ENCODE measurements at places on chromosomes 6 and 20. TPM values are rescaled to one million over a fixed set of nuclear protein-coding genes. Genes with fewer than 3 reads are reported as not detected.
A peak's percentile ranks its signal among the peaks of the same experiment; 100 is the strongest.

Gene KIF13A
- not detected for total RNA-seq

Gene BHLHE23
- total RNA-seq = not detected

Gene ZBTB12
- total RNA-seq = 3.3 TPM

Gene ABHD16B
- not detected for total RNA-seq

Gene TRIM10
- total RNA-seq = not detected

Gene DEK
- total RNA-seq = 218 TPM

DNA sequence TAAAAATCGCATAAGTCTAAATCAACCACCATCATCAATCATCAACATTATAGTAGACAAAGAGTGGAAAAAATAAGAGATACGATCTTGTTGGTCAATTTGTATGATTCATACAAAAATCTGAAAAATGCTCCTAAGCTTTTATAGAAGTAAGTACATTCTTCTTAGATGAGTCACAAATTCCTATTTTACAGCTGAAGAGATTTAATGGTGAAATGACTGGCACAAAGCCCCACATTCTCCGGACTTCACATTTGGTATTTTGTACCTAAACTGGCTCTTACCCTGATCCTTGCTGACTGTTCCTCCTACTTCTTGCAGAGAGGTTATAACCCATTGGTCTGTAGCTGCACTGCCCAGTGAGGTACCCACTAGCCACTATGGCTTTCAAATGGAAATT, 29.9 kb upstream of the PREP start:
- no peak overlapping the region for H3K27ac ChIP-seq
- DNase-seq = no peak
- H3K4me1 ChIP-seq = peaks cover 13% of the 10 kb centered on the region
- H3K27me3 ChIP-seq = no peaks in the 10 kb centered on the region
- H3K36me3 ChIP-seq = peaks cover 7% of the 10 kb centered on the region
- no peak overlapping the region for H3K4me3 ChIP-seq

GRCh38 chr6:43738877-43739641, 31.0 kb upstream of the VEGFA start:
- no peak overlapping the region for H3K4me3 ChIP-seq
- H3K4me1 ChIP-seq = peaks cover 5% of the 10 kb centered on the region
- H3K27me3 ChIP-seq = no peaks in the 10 kb centered on the region

GRCh38 chr6:137824896-137825295, 42.2 kb upstream of the TNFAIP3 start:
- peak overlapping the region; percentile 98 for H3K27ac ChIP-seq
- peaks cover 1% of the 10 kb centered on the region for H3K36me3 ChIP-seq
- H3K4me1 ChIP-seq = peaks cover 80% of the 10 kb centered on the region
- H3K27me3 ChIP-seq = no peaks in the 10 kb centered on the region

DNA sequence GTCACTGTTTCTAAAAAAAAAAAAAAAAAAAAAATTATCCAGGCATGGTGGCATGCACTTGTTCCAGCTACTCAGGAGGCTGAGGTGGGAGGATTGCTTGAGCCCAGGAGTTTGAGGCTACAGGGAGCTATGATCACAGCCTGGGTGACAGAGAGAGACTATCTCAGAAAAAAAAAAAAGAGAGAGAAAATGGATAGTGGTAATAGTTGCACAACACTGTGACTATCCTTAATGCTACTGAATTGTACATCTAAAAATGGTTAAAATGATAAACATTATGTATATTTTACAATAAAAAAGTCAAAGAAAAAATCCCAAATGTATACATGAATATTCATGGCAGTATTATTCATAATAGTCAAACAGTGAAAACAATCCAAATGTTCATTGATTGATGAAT, 23.0 kb downstream of the FERMT1 start:
- no peak overlapping the region for H3K27ac ChIP-seq
- no peaks in the 10 kb centered on the region for H3K36me3 ChIP-seq
- H3K27me3 ChIP-seq = peaks cover 22% of the 10 kb centered on the region
- H3K4me1 ChIP-seq = no peaks in the 10 kb centered on the region
- no peak for DNase-seq
- H3K4me3 ChIP-seq = no peak overlapping the region

DNA sequence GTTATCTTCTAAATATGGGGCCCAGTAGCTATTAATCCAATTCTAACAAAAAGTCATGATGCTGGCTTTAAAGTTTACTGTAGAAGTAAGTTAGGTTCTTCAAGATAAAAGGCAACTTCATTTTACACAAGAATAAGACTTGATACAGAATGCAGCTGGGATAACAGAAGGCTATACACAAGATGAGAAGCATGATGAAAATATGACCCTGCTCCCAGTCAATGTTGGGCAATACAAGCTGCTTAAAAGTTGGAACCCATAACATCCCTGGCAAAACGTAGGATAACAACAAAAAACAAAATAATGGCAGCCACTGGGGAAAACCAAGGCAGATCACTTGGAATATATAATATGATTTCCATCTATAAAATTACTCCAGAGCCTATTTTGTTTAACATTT, 87.6 kb upstream of the RSPO3 start:
- no peaks in the 10 kb centered on the region for H3K27me3 ChIP-seq
- no peaks in the 10 kb centered on the region for H3K36me3 ChIP-seq
- no peak overlapping the region for H3K4me3 ChIP-seq
- H3K4me1 ChIP-seq = no peaks in the 10 kb centered on the region
- H3K27ac ChIP-seq = no peak overlapping the region

DNA sequence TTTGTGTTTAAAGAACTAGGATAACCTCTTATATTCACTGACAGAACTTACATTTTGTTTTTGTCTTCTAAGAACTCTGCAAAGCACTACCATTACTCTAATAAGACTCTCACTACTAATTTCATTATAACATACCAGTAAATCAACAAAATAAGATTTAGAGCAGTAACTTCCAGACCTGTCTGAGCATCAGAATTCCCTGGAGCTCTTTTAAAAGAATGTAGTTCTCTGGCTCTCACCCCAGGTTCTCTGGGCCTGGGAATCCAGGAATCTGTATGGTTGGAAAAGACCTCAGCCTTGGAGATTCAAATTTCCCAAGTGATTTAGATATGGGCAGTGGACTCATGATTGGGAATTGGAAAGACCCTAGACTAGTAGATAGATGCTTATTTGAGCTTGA, 89.4 kb downstream of the JAG1 start:
- H3K27me3 ChIP-seq = no peaks in the 10 kb centered on the region
- no peak overlapping the region for H3K4me3 ChIP-seq
- DNase-seq = no peak
- peaks cover 4% of the 10 kb centered on the region for H3K36me3 ChIP-seq

DNA sequence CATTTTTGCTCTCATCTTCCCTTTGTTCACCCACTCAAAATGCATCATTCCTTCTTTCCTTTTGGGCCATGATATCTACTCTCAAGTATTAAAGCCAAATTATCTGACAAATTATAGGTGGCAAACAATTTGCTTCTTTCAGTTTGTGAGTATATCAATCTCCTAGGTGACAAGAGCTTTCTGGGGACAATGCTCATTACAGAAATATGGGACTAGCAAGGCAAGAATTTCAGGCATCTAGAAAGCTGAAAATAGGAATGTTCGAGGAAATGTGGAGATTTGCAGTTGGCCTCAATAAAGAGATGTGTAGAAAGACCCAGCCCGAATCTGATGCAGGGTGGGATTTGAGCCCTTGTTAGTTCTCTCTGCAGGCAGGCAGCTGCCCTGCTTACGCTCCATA, 71.8 kb downstream of the ALDH8A1 start:
- H3K4me3 ChIP-seq = no peak overlapping the region
- H3K4me1 ChIP-seq = peaks cover 3% of the 10 kb centered on the region
- H3K27ac ChIP-seq = no peak overlapping the region
- DNase-seq = no peak
- H3K36me3 ChIP-seq = peaks cover 5% of the 10 kb centered on the region

DNA sequence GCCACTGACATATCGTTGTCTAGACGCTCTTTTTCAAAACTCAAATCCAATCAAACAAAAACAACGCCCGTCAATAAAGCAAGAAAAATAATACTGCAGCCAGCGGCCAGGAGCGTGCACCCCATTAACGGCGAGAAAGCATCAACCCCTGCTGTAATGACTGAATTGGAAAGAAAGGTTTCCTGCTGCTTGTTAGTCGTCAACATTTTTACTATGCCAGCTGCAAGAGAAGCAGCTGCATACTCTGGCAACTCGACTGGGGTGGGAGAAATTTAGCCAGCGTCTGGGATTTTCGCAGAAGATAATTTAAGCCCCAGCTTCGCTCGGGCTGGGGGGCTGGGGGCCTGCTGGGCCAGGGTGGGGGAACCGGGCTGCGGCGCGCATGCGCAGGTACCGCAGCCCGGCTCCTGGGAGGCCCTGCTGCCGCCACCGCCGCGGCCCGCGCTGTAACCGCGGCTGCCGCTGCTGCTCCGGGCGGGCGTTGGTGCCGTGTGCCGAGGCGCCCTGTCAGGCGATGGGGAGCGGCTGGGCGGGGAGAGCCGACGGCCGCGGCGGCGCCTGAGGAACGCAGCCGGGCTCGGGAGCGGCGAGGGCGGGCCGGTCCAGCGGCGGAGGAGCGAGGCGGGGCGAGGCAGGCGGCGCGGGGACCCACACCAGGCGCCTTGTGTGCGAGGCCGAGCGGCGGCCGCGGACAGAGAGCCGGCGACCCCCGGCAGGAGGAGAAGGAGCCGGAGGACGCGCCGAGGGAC, 732 bp upstream of the STXBP5 start:
- H3K4me1 ChIP-seq = peaks cover 32% of the 10 kb centered on the region
- peak; percentile 70 for DNase-seq
- no peaks in the 10 kb centered on the region for H3K27me3 ChIP-seq

- H3K27ac ChIP-seq = no peak overlapping the region
- H3K4me1 ChIP-seq = peaks cover 40% of the 10 kb centered on the region
- H3K4me3 ChIP-seq = no peak overlapping the region
- H3K36me3 ChIP-seq = peaks cover 1% of the 10 kb centered on the region
Measured at GRCh38 chr6:34317882-34318498, 69.2 kb upstream of the SMIM29 start.

- H3K36me3 ChIP-seq = peaks cover 9% of the 10 kb centered on the region
- H3K4me3 ChIP-seq = no peak overlapping the region
- no peak overlapping the region for H3K27ac ChIP-seq
Measured at GRCh38 chr20:10510216-10510615, 75.1 kb downstream of the SLX4IP start.

DNA sequence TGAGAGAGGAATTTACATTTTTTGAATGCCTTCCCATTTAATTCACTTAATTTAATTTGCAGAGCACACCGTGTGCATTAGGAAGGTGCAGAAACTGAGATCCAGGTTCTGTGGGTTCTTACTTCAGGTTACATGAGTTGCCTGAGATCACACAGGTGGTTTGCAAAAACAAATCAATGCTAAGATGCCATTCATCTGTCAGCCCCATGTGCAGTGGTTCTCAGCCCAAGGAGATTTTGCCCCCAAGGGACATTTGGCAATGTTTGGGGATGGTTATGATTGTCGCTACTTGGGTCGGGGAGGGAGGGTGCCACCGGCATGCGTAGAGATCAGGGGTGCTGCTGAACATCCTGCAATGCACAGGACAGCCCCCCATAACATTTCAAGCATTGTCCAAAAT, 34.6 kb downstream of the BANF2 start:
- H3K4me1 ChIP-seq = no peaks in the 10 kb centered on the region
- DNase-seq = no peak
- H3K27me3 ChIP-seq = peaks cover 5% of the 10 kb centered on the region
- H3K36me3 ChIP-seq = no peaks in the 10 kb centered on the region
- no peak overlapping the region for H3K27ac ChIP-seq

DNA sequence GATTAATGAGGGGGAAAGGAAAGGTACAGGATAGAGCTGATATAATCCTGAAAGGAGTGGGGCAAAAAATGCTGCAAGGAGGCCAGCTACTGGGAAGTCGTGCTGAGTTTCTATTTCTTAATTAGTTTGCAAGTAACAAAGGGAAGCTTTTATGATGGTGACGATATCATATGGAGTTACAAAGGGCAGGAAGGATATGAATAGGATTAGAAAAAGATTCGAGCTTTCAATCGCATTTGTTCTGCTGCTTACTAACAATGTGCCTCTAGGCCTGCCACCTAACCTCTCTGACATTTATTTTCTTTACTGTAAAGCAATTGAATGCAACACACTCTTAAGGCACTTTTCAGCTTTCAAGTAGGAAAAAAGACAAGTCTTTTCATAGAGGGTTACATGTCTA, 219.2 kb downstream of the CLVS2 start:
- H3K36me3 ChIP-seq = no peaks in the 10 kb centered on the region
- no peak overlapping the region for H3K27ac ChIP-seq
- no peaks in the 10 kb centered on the region for H3K4me1 ChIP-seq
- H3K27me3 ChIP-seq = no peaks in the 10 kb centered on the region
- H3K4me3 ChIP-seq = no peak overlapping the region

GRCh38 chr6:1641343-1641885, 31.7 kb downstream of the FOXC1 start:
- H3K4me3 ChIP-seq = no peak overlapping the region
- H3K27ac ChIP-seq = no peak overlapping the region
- no peaks in the 10 kb centered on the region for H3K27me3 ChIP-seq
- H3K4me1 ChIP-seq = no peaks in the 10 kb centered on the region
- DNase-seq = no peak

- peaks cover 36% of the 10 kb centered on the region for H3K4me1 ChIP-seq
- peaks cover 3% of the 10 kb centered on the region for H3K36me3 ChIP-seq
- no peak overlapping the region for H3K4me3 ChIP-seq
- DNase-seq = no peak
- H3K27me3 ChIP-seq = no peaks in the 10 kb centered on the region
- H3K27ac ChIP-seq = no peak overlapping the region
Measured at GRCh38 chr6:157064502-157064901, 258.8 kb downstream of the TMEM242 start.

GRCh38 chr6:12761376-12762115, 45.0 kb downstream of the PHACTR1 start:
- no peaks in the 10 kb centered on the region for H3K4me1 ChIP-seq
- H3K27me3 ChIP-seq = no peaks in the 10 kb centered on the region
- H3K27ac ChIP-seq = no peak overlapping the region
- no peaks in the 10 kb centered on the region for H3K36me3 ChIP-seq
- H3K4me3 ChIP-seq = no peak overlapping the region

- no peak overlapping the region for H3K4me3 ChIP-seq
- peaks cover 5% of the 10 kb centered on the region for H3K36me3 ChIP-seq
- H3K27ac ChIP-seq = no peak overlapping the region
- no peaks in the 10 kb centered on the region for H3K27me3 ChIP-seq
- DNase-seq = no peak
Measured at GRCh38 chr20:10619427-10619826, 54.4 kb downstream of the JAG1 start.

DNA sequence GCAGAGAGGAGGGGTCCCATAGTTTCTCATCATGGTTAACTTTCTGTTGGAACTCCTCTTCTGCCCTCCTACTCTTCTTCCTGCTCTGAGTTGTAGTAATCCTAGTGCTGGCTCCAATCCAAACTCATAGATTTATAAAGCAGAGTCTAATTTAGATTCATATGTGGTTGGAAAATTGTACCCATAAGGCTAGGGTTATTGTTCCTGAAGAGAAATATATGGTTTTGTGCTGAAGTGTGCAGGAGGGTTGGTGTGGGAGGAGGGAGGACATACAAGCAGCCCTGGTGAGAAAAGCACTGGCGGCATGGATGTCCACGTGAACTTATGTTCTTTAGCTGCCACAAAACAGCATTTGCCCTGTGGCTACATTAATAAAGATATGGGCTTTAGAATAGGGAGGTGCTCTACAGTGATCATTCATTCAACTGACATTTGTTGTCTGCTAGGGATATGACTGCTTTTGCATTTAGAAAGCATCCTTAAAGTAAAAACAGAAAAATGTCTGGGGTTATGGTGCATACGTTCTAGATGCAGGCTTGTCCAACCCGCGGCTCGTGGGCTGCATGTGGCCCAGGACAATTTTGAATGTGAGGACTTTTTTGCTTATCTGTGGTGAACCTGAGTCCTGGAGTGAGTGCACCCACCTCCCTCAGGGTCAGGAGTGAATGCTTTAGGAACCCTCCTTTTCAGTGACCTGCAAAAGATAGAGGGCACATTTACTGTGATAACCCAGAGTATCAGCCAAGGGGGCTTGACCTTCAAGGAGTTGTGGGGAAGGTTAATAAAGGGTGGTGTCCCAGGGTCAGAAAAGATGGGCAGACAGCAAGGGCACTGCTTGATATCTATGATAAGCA, 4.1 kb downstream of the HLA-A start:
- H3K27ac ChIP-seq = peak overlapping the region; percentile 75
- H3K4me3 ChIP-seq = peak overlapping the region; percentile 88
- H3K4me1 ChIP-seq = peaks cover 27% of the 10 kb centered on the region
